ENCODE measurements at places on chromosomes 12 and 14. TPM values are rescaled to one million over a fixed set of nuclear protein-coding genes. Genes with fewer than 3 reads are reported as not detected.

DNA sequence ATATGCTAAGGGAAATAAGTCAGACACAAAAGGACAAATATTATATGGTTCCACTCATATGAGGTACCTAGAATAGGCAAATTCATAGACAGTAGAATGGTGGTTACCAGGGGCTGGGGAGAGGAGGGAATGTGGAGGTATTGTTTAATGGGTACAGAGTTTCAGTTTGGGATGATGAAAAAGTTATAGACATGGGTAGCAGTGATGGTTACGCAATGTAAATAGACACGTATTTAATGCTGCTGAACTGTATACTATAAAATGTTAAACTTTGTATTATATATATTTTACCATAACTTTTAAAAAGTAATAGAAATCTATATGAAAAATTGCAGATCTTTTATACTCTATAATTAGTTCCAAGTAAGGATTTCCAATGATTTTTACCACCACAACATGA, 71.2 kb downstream of the CDK17 start:
- H3K27me3 ChIP-seq = no peaks in the 10 kb centered on the region
- H3K36me3 ChIP-seq = peaks cover 4% of the 10 kb centered on the region
- H3K27ac ChIP-seq = no peak overlapping the region
- H3K4me1 ChIP-seq = peaks cover 9% of the 10 kb centered on the region

GRCh38 chr12:123744836-123745235, 17.3 kb upstream of the DNAH10 start:
- H3K4me1 ChIP-seq = peaks cover 16% of the 10 kb centered on the region
- no peak for DNase-seq
- H3K27ac ChIP-seq = no peak overlapping the region
- H3K36me3 ChIP-seq = peaks cover 7% of the 10 kb centered on the region
- no peaks in the 10 kb centered on the region for H3K27me3 ChIP-seq
- no peak overlapping the region for H3K4me3 ChIP-seq

DNA sequence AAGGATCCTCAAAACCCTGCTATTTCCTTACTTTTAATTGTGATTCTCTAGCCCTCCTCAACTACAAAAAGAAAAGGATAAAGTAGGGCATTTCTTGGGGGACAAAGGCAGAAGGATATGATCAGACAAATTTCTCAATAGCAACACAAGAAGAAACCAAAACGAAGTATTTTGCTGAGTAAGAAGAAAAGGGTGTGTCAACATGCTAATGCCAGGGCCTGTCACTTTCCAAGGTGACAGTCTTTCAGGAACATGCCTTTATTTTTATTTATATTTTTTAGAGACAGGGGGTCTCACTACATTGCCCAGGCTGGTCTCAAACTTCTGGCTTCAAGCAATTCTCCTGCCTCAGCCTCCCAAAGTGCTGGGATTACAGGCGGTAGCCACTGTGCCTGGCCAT, 39.8 kb downstream of the CBX5 start:
- no peak overlapping the region for H3K27ac ChIP-seq
- H3K36me3 ChIP-seq = peaks cover 8% of the 10 kb centered on the region
- H3K4me1 ChIP-seq = no peaks in the 10 kb centered on the region
- no peak for DNase-seq

DNA sequence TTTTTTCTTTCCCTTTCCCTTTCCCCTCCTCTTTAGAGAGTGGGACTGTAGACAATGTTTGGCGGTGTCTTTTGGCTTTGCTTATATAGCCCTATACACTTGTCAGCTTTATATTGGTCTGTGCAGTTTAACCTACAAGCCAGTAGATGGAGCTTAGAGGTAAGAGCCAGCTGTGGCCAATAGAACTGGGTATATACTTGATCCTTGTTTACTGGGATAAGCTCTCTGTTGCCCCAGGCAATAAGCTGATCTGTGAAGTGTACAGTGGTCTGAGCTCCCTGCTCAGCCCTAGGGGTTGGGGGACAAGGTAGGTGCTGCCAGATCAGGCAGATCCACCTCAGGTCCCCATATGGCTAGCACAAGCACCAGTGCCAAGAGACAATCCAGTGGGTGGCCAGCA, 434.1 kb downstream of the NOVA1 start:
- no peaks in the 10 kb centered on the region for H3K4me1 ChIP-seq
- DNase-seq = no peak
- H3K36me3 ChIP-seq = no peaks in the 10 kb centered on the region
- H3K4me3 ChIP-seq = no peak overlapping the region
- no peak overlapping the region for H3K27ac ChIP-seq
- H3K27me3 ChIP-seq = no peaks in the 10 kb centered on the region

Gene SDR9C7
- not detected for total RNA-seq

DNA sequence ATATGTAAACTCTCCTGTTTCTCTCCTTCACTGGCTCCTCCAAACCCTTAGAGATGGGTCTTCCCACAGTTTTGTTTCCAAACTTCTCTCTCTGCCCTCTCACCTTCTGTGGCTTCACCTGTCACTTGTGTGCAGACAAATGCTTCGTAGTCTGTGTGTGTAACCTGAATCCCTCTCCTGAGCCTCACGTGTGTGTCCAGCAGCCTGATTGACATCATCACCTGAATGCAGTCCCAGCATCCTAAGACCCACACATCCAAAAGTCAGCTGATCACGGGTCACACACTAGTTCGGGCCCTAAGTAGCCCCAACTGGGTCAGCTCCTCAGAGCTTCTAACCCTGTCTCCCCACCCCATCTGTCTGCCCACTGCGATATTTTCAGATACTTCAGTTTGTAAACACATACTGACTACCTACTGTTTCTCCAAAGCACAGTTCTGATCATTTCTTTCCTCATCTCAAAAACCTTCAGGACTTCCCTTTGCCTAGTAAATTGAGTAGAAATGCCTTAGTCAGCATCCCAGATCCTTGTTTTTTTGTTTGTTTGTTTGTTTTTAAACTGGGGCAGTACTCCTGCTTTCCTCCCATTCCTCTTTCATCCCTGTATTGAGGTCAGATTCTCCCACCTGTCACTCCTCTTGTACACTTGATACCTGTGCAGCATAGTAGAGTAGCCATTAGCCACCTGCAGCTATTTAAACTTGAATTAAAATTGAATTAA, 23.7 kb downstream of the FNTB start:
- no peak overlapping the region for H3K4me3 ChIP-seq
- DNase-seq = no peak
- no peaks in the 10 kb centered on the region for H3K4me1 ChIP-seq
- H3K27ac ChIP-seq = no peak overlapping the region
- H3K27me3 ChIP-seq = no peaks in the 10 kb centered on the region
- peaks cover 69% of the 10 kb centered on the region for H3K36me3 ChIP-seq

Gene CLEC4C
- 2.4 TPM for total RNA-seq

- H3K36me3 ChIP-seq = no peaks in the 10 kb centered on the region
- no peak overlapping the region for H3K4me3 ChIP-seq
- no peaks in the 10 kb centered on the region for H3K4me1 ChIP-seq
- no peak overlapping the region for H3K27ac ChIP-seq
- no peak for DNase-seq
These were observed 13.7 kb downstream of the TXNDC16 start for GRCh38 chr14:52538623-52539022.

Gene TAS2R10
- 1.2 TPM for total RNA-seq

GRCh38 chr14:91925001-91925726, 22.3 kb downstream of the FBLN5 start:
- no peaks in the 10 kb centered on the region for H3K36me3 ChIP-seq
- H3K4me1 ChIP-seq = no peaks in the 10 kb centered on the region
- no peak overlapping the region for H3K27ac ChIP-seq
- no peak overlapping the region for H3K4me3 ChIP-seq
- DNase-seq = no peak
- no peaks in the 10 kb centered on the region for H3K27me3 ChIP-seq

Measured in naive thymus-derived CD4-positive, alpha-beta T cell (primary cell).